CD4-positive, CD25-positive, alpha-beta regulatory T cell (primary cell): ENCODE measurements at places on chromosomes 13 and 19. TPM values are rescaled to one million over a fixed set of nuclear protein-coding genes. Genes with fewer than 3 reads are reported as not detected.

Gene CRTC1
- total RNA-seq, result 20.2 TPM

Gene NLRP7
- not detected for total RNA-seq

Gene PGLYRP1
- total RNA-seq, result not detected

DNA sequence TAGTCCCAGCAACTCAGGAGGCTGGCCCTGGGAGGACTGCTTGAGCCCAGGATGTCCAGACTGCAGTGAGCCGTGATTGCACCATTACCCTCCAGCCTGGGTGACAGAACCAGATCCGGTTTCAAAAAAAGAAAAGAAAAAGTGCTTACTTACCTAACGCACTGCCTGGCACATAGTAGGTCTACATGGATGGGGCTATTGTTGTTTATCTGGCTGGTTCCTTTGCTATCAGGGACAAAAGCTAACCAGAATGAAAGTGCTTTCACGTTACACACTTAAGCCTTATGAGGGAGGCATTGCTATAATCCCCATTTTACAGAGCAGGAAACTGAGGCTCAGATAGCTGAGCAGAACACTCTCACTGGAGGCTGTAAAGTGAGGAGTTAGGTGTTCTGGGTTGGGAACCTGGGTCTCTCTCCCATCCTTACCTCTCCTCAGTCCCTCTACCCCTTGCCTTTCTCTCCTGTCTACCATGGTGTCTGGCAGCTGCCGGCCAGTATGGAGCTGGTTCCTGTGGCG, 2.8 kb downstream of the DNM2 start:
- no peaks in the 10 kb centered on the region for H3K27me3 ChIP-seq
- H3K4me3 ChIP-seq, result peak overlapping the region; percentile 15
- H3K27ac ChIP-seq, result no peak overlapping the region
- DNase-seq, result no peak
- peaks cover 38% of the 10 kb centered on the region for H3K4me1 ChIP-seq

- H3K4me1 ChIP-seq, result peaks cover 32% of the 10 kb centered on the region
- no peaks in the 10 kb centered on the region for H3K27me3 ChIP-seq
- peak overlapping the region; percentile 99 for H3K27ac ChIP-seq
- H3K4me3 ChIP-seq, result peak overlapping the region; percentile 92
- H3K36me3 ChIP-seq, result peaks cover 13% of the 10 kb centered on the region
Observed at GRCh38 chr19:38900743-38901190, 998 bp downstream of the NFKBIB start.

DNA sequence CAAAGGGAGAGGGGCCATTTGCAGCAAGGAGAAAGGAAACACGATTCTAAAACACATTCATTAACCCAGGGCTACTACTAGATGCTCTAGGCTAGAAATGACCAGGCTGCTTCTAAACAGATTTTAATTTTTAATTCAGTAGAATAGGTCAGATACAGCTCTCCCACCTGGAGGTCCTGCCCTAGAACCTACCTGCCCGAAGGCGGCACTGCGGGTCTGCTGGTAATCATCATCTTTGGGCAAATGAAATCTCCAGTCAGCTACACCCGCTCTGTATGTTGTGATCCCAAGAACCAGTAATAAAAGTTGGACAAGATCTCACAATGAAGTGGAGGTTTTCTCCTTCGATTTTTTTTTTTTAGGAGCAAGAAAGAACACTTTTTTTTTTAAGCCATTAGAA, 345.3 kb downstream of the ENOX1 start:
- H3K4me1 ChIP-seq, result no peaks in the 10 kb centered on the region
- H3K4me3 ChIP-seq, result no peak overlapping the region
- no peaks in the 10 kb centered on the region for H3K36me3 ChIP-seq
- DNase-seq, result no peak
- H3K27me3 ChIP-seq, result no peaks in the 10 kb centered on the region
